ENCODE measurements at places on chromosomes 4 and X. TPM values are rescaled to one million over a fixed set of nuclear protein-coding genes. Genes with fewer than 3 reads are reported as not detected.

The HSD17B13 gene
- 0.19 TPM for total RNA-seq

The ZCCHC12 gene
- not detected for total RNA-seq

The VSIG4 gene
- not detected for total RNA-seq

The DIPK2B gene
- not detected for total RNA-seq

The ARAP2 gene
- 45.4 TPM for total RNA-seq

The SLC38A5 gene
- total RNA-seq = 195 TPM
